ENCODE measurements at places on chromosomes 3 and 15. TPM values are rescaled to one million over a fixed set of nuclear protein-coding genes. Genes with fewer than 3 reads are reported as not detected.

The SLC30A4 gene
- 10.2 TPM for total RNA-seq

The CFAP44 gene
- 6.7 TPM for total RNA-seq

The MEGF11 gene
- total RNA-seq, result not detected

The WDR93 gene
- not detected for total RNA-seq

The IQCF5 gene
- not detected for total RNA-seq

The KCNAB1 gene
- 22.6 TPM for total RNA-seq

The ALS2CL gene
- total RNA-seq, result 28.7 TPM

The SCAANT1 gene
- total RNA-seq, result not detected

- no peak overlapping the region for H3K4me3 ChIP-seq
- H3K27me3 ChIP-seq, result no peaks in the 10 kb centered on the region
- H3K27ac ChIP-seq, result no peak overlapping the region
- H3K4me1 ChIP-seq, result no peaks in the 10 kb centered on the region
These were observed 32.1 kb upstream of the B3GALNT1 start for GRCh38 chr3:161137260-161137659.

DNA sequence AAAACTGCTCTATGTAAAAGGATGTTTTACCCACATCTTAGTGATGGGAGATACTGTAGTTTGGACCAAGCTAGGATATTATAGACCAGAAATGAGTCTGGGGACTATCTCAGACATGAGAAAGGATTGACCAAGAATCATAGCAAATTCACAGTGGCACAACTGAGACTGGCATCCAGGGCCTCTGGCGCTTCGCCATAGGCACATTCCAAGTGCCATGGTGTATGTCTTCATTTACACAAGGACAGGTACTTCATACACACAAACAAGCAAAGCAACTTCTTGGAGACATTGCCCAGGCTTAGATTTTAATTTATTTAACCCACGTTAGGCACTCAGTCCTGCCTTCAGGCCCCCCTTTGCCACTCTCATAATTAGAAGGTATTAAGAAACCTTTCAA is 28.9 kb downstream of the CACNA1D start:
- H3K36me3 ChIP-seq, result no peaks in the 10 kb centered on the region
- no peaks in the 10 kb centered on the region for H3K27me3 ChIP-seq
- H3K4me3 ChIP-seq, result no peak overlapping the region
- DNase-seq, result no peak
- no peak overlapping the region for H3K27ac ChIP-seq

DNA sequence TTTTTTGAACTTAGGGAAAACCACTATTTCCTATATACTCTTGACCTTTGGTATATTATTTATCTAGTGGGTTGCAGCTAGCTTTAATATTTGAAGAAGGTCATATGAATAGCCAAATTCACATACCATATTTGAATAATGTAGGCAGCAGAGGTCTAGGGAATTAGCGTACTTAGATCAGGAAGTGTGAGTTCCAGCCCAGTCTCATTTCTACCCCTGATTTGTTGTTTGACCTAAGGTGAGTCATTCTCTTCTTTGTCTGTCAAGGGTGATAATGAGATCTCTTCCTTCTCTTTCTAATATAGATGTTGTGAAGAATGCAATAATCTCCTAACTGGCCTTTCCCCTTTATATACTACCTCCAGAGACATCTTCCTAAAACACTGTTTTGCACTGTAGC is 36.6 kb upstream of the ZPLD1 start:
- H3K36me3 ChIP-seq, result no peaks in the 10 kb centered on the region
- H3K27ac ChIP-seq, result no peak overlapping the region
- no peak for DNase-seq
- H3K4me3 ChIP-seq, result no peak overlapping the region

DNA sequence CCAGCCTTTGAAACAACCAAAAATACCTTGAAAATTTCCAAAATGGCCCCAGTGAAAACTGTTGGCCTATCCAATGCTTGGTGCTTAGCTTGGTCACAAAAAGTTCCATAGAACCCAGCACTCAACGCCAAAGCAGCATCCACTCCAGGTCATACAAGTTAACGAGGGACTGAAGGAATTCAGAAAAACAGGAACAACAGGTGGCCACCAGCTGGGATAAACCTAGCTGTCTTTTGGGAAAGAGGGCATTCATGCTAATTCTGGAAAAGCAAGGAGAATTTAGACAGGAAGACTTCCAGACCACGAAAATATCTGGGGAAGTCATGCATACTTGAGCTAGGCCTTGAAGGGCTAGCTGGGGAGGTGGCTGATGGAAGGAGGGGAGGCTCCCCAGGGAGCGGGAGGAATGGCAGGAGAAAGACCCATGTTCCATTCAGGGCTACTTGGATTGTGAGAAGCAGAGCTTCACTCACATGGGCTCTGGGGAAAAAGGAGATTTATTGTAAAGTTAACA is 28.6 kb downstream of the COLQ start:
- H3K4me1 ChIP-seq, result no peaks in the 10 kb centered on the region
- H3K36me3 ChIP-seq, result peaks cover 3% of the 10 kb centered on the region
- no peak overlapping the region for H3K27ac ChIP-seq
- no peak overlapping the region for H3K4me3 ChIP-seq
- no peak for DNase-seq
- H3K27me3 ChIP-seq, result no peaks in the 10 kb centered on the region

- DNase-seq, result no peak
- H3K27me3 ChIP-seq, result no peaks in the 10 kb centered on the region
- H3K27ac ChIP-seq, result no peak overlapping the region
These were observed 44.0 kb downstream of the DCUN1D1 start for GRCh38 chr3:182936239-182936917.

- DNase-seq, result no peak
- no peak overlapping the region for H3K27ac ChIP-seq
- H3K27me3 ChIP-seq, result no peaks in the 10 kb centered on the region
- no peaks in the 10 kb centered on the region for H3K36me3 ChIP-seq
- no peaks in the 10 kb centered on the region for H3K4me1 ChIP-seq
These were observed 14.8 kb upstream of the OR5H1 start for GRCh38 chr3:98115717-98116116.

- H3K27ac ChIP-seq, result no peak overlapping the region
- no peaks in the 10 kb centered on the region for H3K36me3 ChIP-seq
- no peak overlapping the region for H3K4me3 ChIP-seq
- no peaks in the 10 kb centered on the region for H3K4me1 ChIP-seq
- DNase-seq, result no peak
These were observed 6.5 kb upstream of the TM4SF19 start for GRCh38 chr3:196344663-196345062.

DNA sequence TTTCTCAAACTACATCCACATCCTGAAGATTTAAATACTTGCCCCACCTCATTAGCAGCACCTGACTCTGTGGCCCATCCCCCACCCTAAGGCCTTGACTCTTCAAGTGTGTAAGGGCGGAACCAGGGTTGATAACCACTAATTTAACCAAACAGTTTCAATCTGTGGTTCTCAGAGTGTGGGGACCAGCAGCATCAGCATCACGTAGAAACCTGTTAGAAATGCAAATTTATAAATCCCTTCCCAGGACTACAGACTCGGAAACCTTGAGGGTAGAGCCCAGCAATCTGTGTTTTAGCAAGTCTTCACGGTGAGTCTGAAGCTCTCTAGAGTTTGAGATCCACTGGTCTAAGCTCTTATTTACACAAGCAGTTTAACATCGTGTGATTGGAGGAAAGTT is 12.4 kb downstream of the GNB4 start:
- DNase-seq, result no peak
- H3K27ac ChIP-seq, result no peak overlapping the region
- H3K27me3 ChIP-seq, result no peaks in the 10 kb centered on the region
- no peak overlapping the region for H3K4me3 ChIP-seq
- H3K36me3 ChIP-seq, result no peaks in the 10 kb centered on the region

- no peaks in the 10 kb centered on the region for H3K27me3 ChIP-seq
- H3K36me3 ChIP-seq, result no peaks in the 10 kb centered on the region
- no peaks in the 10 kb centered on the region for H3K4me1 ChIP-seq
- H3K4me3 ChIP-seq, result no peak overlapping the region
These were observed 102.2 kb downstream of the ABI3BP start for GRCh38 chr3:100891033-100891432.

- no peaks in the 10 kb centered on the region for H3K36me3 ChIP-seq
- no peak for DNase-seq
- no peaks in the 10 kb centered on the region for H3K27me3 ChIP-seq
- no peaks in the 10 kb centered on the region for H3K4me1 ChIP-seq
These were observed 129.4 kb upstream of the SNTN start for GRCh38 chr3:63523100-63523499.

DNA sequence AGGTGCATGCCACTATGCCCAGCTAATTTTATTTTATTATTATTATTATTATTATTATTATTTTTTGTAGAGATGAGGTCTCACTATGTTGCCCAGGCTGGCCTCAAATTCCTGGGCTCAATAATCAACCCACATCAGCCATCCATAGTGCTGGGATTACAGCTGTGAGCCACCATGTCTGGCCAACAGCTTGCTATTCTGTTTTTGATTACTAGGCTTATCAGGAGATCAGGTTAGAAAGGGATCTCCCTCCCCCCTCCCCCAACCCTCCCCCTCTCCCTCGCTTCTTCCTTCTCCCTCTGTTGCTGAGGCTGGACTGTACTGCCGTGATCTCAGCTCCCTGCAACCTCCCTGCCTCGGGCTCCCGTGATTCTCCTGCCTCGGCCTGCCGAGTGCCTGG is 8.6 kb downstream of the CLN6 start:
- H3K4me1 ChIP-seq, result no peaks in the 10 kb centered on the region
- DNase-seq, result no peak
- H3K36me3 ChIP-seq, result no peaks in the 10 kb centered on the region
- no peak overlapping the region for H3K27ac ChIP-seq

- H3K4me1 ChIP-seq, result no peaks in the 10 kb centered on the region
- no peak overlapping the region for H3K4me3 ChIP-seq
- H3K36me3 ChIP-seq, result no peaks in the 10 kb centered on the region
- no peak overlapping the region for H3K27ac ChIP-seq
- no peaks in the 10 kb centered on the region for H3K27me3 ChIP-seq
These were observed 760 bp downstream of the FANCI start for GRCh38 chr15:89244574-89244903.

GRCh38 chr3:110577854-110578253 is 493.8 kb upstream of the NECTIN3 start:
- H3K4me3 ChIP-seq, result no peak overlapping the region
- DNase-seq, result no peak
- H3K36me3 ChIP-seq, result no peaks in the 10 kb centered on the region
- no peaks in the 10 kb centered on the region for H3K27me3 ChIP-seq
- no peaks in the 10 kb centered on the region for H3K4me1 ChIP-seq

- no peak for DNase-seq
These were observed 5.5 kb downstream of the AP3S2 start for GRCh38 chr15:89888214-89888804.

DNA sequence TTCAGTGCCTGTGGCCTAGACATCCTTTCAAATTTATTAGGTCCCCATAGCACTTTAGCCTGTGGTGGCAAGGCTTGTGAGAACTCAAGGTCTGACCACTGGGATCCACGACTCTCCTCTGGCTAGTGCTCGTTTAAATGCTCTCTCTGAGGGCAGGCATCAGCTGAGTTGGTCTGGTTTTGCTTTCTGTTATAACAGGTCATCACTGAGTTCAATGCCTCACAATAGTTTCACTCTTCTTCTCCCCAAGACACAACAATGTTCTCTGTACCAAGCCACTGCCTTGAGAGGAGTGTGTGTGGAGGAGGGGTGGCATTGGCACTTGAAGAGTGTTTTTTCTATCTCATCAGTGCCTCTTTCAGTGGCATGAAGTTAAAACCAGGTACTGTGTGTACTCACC is 7.6 kb downstream of the OR5K4 start:
- H3K27me3 ChIP-seq, result no peaks in the 10 kb centered on the region
- no peaks in the 10 kb centered on the region for H3K36me3 ChIP-seq
- no peaks in the 10 kb centered on the region for H3K4me1 ChIP-seq
- no peak for DNase-seq
- H3K4me3 ChIP-seq, result no peak overlapping the region
- H3K27ac ChIP-seq, result no peak overlapping the region

- no peak overlapping the region for H3K27ac ChIP-seq
- no peaks in the 10 kb centered on the region for H3K36me3 ChIP-seq
These were observed 39.9 kb upstream of the SCN5A start for GRCh38 chr3:38689346-38689745.

- H3K27ac ChIP-seq, result no peak overlapping the region
- no peak for DNase-seq
- peaks cover 4% of the 10 kb centered on the region for H3K36me3 ChIP-seq
- H3K27me3 ChIP-seq, result no peaks in the 10 kb centered on the region
These were observed 30.1 kb upstream of the CAPN3 start for GRCh38 chr15:42329161-42329560.

DNA sequence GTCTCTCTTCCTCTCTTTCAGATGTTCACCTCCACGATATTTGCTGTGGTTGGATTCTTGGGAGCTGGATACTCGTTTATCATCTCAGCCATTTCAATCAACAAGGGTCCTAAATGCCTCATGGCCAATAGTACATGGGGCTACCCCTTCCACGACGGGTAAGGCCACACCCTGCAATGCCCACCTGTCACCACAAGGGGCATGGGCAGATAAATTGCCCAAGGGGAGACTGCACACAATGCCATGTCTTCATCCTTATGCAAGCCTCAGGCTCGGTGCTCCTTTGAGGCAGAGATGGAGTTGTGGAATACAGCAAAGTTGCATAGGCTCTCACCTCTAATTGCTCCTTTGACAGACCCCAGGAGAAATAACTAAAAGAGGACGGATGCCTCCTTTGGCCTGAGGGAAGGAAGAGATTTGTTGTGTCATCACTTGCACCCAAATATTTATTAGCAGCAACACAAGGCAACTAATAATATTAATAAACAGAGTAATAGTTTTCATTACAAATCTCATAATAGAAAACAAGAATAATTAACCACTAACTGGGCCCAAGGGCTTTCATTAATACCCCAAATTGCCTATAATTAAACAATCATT is 13.2 kb downstream of the TM4SF4 start:
- H3K27me3 ChIP-seq, result no peaks in the 10 kb centered on the region
- H3K27ac ChIP-seq, result no peak overlapping the region
- H3K4me1 ChIP-seq, result no peaks in the 10 kb centered on the region
- H3K4me3 ChIP-seq, result no peak overlapping the region
- H3K36me3 ChIP-seq, result no peaks in the 10 kb centered on the region

GRCh38 chr15:41937568-41937923 is 34.8 kb downstream of the EHD4 start:
- DNase-seq, result no peak
- H3K36me3 ChIP-seq, result no peaks in the 10 kb centered on the region
- H3K27ac ChIP-seq, result no peak overlapping the region
- H3K4me3 ChIP-seq, result no peak overlapping the region
- H3K4me1 ChIP-seq, result peaks cover 4% of the 10 kb centered on the region

- DNase-seq, result peak; percentile 85
- no peak overlapping the region for H3K27ac ChIP-seq
- peaks cover 21% of the 10 kb centered on the region for H3K36me3 ChIP-seq
- no peak overlapping the region for H3K4me3 ChIP-seq
- H3K4me1 ChIP-seq, result peaks cover 6% of the 10 kb centered on the region
These were observed 67.6 kb upstream of the HACD2 start for GRCh38 chr3:123652342-123652984.

- no peaks in the 10 kb centered on the region for H3K36me3 ChIP-seq
- DNase-seq, result no peak
- H3K27me3 ChIP-seq, result no peaks in the 10 kb centered on the region
- H3K27ac ChIP-seq, result no peak overlapping the region
- no peak overlapping the region for H3K4me3 ChIP-seq
These were observed 298.9 kb upstream of the CBLB start for GRCh38 chr3:106167728-106168127.

GRCh38 chr3:152518346-152518745 is 249.6 kb downstream of the MBNL1 start:
- H3K4me3 ChIP-seq, result no peak overlapping the region
- DNase-seq, result no peak
- H3K4me1 ChIP-seq, result no peaks in the 10 kb centered on the region
- no peaks in the 10 kb centered on the region for H3K27me3 ChIP-seq

Measured in aorta (tissue), 5 donors.